ENCODE measurements at places on chromosomes 3 and 15. TPM values are rescaled to one million over a fixed set of nuclear protein-coding genes. Genes with fewer than 3 reads are reported as not detected.

DNA sequence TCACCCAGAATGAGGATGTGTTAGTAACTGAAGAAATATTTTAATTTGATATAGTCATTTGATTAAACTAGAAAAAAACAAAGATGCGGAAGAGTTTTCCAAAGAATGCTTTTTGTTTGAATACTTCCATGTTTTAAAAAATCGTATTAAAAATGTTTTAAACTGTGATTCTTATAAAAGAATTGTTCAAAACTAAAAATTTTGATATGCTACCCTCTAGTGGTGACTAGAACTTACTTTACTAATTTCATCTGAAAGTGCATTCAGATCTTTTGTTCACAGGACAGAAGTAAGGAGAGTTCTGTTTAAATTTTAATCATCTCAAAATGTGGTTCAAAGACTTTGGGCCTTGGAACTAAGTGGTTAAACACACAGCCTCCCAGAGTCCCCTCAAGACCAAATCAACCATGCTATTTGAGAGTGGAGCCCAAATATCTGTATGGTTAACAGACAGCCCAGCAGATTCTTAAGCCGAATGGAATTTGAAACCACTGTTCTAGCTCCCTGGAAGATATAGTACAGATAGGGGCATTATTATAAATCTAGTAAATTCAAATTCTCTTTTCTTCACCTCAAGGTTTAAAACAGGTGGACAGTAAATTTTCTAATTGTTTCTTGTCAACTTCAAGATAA is 45.2 kb upstream of the SYNPR start:
- DNase-seq: no peak

DNA sequence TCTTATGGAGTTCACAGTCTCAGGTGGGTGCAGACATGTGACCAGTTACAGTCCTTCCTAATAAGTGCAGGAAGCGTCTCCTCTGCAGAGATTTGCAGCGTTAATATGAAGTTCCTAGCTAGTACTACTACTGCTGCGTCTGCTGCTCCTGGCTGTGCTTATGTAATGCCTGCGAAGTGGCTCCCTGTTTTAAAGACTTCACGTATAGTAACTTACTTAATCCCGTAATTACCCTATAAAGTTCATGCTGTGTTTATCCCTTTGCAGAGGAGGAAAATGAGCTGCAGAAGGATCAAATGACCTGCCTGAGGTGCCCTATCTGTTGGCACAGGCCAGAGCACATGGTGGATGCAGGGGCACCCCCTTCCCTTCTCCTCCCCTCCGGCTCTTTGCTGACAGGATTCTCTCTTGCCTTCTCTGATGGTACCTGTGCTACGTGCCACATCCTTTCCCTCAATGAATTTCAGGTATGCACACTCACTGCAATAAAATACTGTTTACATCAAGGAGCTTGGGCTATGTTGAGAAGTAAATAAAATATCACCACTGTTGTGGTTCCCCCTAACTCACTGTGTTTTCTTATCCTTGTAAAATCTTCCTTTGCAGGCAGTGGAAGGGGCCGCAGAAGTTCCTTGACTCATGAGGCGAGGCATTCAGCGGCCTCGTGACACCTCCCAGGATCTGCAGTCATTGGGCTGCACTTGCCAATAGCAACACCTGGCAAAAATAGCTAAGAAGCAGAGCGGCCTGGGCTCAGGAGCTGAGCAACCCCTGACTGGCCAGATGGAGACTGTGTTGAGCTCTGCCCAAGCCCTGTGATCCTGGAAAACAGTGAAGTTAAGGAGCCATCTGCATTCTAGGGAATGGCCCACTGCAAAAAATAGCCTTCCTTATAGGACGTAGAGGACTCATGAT is 188.9 kb upstream of the ATP10A start:
- DNase-seq: peak; percentile 19

- no peak for DNase-seq
These were observed 2.5 kb upstream of the RFTN1 start for GRCh38 chr3:16515885-16516420.

- DNase-seq: no peak
These were observed 99.2 kb upstream of the NUDT16 start for GRCh38 chr3:131282379-131282778.

DNA sequence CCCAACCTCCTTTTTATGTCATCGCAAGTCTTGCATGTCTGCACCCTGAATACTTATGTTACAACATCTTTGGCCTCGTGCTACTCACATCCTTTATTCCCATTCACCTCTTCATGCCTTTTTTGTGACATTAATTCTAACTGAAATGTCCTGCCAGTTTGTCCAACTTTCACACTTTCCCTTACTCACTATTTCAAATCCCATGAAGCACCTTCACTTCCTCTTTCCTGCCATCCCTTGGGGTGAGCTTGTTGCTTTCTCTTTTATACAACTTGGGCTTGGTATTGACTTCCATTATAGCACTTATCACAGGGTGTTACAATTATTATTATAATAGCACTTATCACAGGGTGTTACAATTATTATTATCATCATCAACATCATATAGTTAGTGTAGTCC is 496.3 kb downstream of the NLGN1 start:
- DNase-seq: no peak

The EFCAB12 gene
- polyA plus RNA-seq: 5.7 TPM

The NCEH1 gene
- 2.8 TPM for polyA plus RNA-seq
